ENCODE measurements at places on chromosomes 2 and 18.

- DNase-seq, result no peak
These were observed 237.5 kb downstream of the TWIST2 start for GRCh38 chr2:239085201-239085992.

GRCh38 chr2:239399921-239400595, 762 bp downstream of the HDAC4 start:
- no peak for DNase-seq

GRCh38 chr2:149084924-149085795, 46.7 kb downstream of the LYPD6B start:
- DNase-seq, result no peak

- DNase-seq, result no peak
These were observed 46.6 kb downstream of the THUMPD2 start for GRCh38 chr2:39732482-39732881.

- DNase-seq, result no peak
These were observed 7.2 kb upstream of the DAW1 start for GRCh38 chr2:227864161-227864756.

- DNase-seq, result no peak
These were observed 54.9 kb downstream of the CCNT2 start for GRCh38 chr2:134973241-134974138.
